Muscle of back (tissue), 13 donors: ENCODE measurements at places on chromosomes 12 and 14.
A peak's percentile ranks its signal among the peaks of the same experiment; 100 is the strongest.

DNA sequence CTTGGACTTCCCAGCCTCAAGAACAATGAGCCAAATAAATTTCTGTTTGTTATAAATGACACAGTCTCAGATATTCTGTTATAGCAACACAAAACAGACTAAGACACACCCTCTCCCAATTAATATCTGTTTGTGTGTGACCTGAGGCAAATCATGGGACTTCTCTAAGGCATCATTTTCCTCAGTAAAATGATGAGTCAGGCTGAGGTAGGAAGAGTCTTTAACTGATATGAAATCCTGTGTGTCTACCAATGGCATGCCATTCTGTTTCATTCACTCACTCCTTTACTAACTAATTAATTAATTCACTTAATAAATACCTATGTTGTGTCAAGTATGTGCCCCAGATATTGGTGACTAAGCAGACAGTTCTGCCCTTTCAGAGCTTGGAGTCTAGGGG lies 258.4 kb upstream of the CRY1 start:
- DNase-seq = no peak

DNA sequence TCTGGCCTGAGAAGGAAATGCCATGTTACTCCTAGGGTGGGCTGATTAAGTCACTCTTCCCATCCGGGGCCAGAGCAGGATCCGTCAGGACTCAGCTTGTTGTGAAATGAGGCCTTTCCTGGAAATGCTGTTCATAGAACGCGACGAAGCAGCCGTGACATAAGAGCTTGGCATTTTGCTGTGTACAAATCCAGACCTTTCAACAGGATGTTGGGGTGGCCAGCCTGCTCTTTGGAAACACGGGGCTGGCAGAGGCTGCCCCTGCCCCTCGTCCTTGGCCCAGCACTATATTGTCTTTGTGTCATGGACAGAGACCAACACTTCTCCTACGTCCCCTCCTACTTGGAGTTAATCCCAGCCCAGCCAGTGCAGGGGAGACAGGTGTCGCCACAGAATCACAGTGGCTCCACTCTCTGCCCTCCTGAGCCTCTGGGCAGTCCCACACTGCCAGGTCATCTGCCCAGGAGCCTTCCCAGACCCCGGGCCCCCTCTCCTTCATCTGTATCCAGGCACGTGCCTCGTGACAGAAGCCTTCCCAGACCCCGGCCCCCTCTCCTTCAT lies 18.6 kb upstream of the EIF5 start:
- peak; percentile 30 for DNase-seq

GRCh38 chr12:111076611-111077451 lies 156.5 kb upstream of the MYL2 start:
- DNase-seq = no peak

GRCh38 chr14:23128969-23129758 lies 10.1 kb upstream of the CEBPE start:
- no peak for DNase-seq

DNA sequence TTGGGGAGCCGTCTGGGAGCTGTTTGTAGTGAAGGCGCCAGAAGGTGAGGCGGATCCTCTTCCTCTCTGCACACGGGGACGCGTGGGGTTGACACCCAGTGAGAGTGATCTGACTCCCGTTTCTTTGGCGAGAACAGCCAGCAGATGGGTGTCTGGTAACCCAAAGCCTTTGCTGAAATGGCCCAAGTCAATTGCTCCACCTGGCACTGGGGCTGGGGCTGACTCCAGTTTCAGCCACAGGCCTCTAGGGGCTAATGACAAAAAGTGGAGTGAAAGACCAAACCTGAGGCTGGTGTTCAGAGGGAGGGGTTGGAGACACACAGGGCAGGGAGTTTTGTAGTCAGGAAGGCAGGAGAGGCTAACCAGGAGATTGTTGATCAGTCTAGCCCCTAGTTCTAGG lies 87.0 kb downstream of the FRMD6 start:
- DNase-seq = no peak

DNA sequence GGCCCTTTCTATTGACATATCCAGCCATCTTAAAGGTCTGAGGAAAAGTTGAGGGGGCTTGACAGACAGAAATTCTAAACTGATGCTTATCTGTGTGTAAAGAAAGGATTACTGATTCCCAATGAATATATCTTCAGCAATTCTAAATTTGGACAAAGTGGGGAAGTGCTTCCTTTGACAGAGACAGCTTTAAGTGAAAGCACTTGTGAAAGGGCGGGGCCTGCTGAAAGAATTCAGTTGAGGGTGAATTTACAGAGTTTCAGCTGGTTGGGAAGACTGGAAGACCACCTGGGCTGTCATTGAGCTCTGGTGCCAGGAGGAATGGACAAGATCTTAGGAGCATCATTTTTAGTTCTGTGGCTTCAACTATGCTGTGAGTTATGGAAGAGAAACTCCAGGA lies 412.5 kb upstream of the OR4E1 start:
- DNase-seq = no peak
